ENCODE measurements at places on chromosomes 4 and X.

GRCh38 chr4:81257021-81257420 is 42.0 kb upstream of the PRKG2 start:
- no peak for DNase-seq

DNA sequence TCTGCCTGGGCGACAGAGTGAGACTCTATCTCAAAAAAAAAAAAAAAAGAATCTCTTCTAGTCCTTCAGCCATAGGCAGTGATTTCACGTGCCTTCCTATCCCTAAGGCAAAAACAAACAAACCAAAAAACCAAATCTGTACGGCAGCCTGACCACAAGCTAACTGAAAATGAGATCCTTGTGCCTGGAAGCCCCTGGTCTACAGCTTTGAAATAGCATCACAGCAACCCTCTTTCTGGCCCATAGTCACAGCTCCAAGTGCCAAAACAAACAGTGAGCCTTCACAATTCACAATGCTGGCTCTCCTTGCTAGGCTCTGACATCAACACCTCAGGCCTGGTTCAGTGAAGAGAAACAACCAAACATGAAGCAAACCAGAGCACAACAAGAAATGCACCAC is 46.1 kb downstream of the TMEM150C start:
- DNase-seq, result no peak

DNA sequence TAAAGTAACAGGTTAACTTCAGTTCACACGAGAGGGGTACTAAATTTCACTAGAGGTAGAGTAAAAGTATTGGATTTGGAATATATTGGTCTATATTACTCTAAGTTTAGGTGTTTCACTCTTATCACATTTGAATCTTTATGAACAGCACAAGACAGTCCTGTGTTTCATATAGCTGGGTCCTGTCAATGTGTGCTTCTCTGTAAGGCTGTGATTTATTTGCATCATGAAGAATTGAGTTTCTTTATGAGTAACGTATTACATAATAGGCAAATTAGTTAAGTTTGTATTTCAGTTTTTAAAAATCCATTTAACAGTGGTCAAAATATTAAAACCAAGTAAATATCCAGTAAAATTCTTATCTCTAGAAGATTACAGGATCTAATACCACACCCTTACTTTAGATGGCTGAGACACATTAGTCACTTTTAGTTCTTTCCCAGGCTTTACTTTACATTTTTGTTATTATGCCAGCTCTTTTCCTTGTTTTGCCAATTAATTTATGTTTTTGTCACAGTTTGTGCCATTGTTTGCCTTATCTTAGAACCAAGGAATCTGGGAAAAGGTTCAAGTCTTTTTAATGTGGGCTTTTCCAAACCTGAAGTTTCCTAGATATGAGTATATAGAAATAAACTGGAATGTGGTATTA is 32.1 kb downstream of the NUDT6 start:
- DNase-seq, result no peak

DNA sequence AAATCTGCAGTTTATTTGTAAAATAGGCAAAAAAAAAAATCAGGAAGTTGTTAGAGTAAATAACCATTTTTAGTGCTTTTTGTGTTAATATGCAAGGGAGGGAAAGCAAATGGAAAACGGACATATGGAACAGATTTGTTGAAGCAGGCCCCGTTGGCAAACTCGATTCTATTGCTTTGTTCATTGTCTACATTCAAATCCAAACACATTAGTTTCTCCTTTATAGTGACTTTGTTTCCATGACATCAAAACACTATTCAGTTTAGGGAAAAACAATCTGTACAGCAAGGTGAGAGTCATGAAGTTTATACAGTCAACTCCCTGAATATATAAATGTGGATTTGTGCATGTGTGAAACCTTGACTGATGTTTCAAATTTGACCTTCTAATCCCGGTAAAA is 142.2 kb downstream of the FAM47A start:
- DNase-seq, result no peak

- DNase-seq, result no peak
Observed at GRCh38 chrX:100685997-100686305, 42.0 kb downstream of the SRPX2 start.

DNA sequence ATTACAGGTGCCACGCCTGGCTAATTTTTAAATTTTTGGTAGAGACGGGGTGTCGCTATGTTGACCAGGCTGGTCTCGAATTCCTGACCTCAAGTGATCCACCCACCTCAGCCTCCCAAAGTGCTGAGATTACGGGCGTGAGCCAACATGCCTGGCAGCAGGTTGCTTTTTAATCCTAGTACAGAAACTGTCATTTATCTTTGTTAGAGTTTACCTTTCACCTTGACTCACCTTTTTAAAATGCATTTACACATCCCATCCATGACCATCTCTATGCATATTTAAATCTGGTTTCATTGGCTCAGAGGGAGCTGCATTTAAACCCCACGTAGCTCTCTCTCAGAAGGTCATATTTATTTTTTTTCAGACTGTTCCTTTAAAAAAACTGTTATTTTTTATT is 31.9 kb downstream of the SLC16A2 start:
- no peak for DNase-seq

- no peak for DNase-seq
Observed at GRCh38 chr4:71251261-71251660, 87.6 kb upstream of the SLC4A4 start.

GRCh38 chrX:48509245-48509590 is 426 bp downstream of the PORCN start:
- DNase-seq, result no peak

- DNase-seq, result no peak
Observed at GRCh38 chr4:156685308-156685707, 286.3 kb downstream of the PDGFC start.

GRCh38 chrX:20394451-20394850 is 127.7 kb upstream of the RPS6KA3 start:
- DNase-seq, result no peak

GRCh38 chr4:133316909-133317308 is 167.8 kb downstream of the PCDH10 start:
- no peak for DNase-seq

DNA sequence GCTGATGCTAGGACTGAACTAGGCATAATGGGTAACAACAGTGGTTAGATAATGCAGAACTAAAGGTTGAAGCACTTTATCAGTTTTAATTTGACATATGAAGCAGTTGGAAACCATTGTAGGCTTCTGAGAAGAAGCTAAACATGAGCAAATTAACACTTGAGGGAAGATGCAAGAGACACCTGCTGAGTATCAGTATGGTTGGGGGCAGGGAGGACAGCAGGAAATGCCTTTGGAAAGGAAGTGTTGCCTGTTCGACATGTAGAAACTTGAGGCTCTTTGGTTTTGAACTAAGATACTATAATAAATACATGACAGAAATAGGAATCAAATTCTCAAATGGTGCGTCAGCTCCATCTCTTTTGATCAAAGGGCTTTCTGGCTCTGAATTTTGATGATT is 115.6 kb downstream of the FHIP1A start:
- no peak for DNase-seq

GRCh38 chr4:40238700-40239548 is 42.1 kb downstream of the RHOH start:
- DNase-seq, result peak; percentile 64

Data from T-helper 1 cell (primary cell).